Thoracic aorta (tissue), 2 donors: ENCODE measurements at places on chromosomes 2 and 18.

- no peak for DNase-seq
These were observed 26.3 kb downstream of the MEX3C start for GRCh38 chr18:51171223-51171622.

GRCh38 chr18:38241736-38242135, 676.1 kb upstream of the CELF4 start:
- no peak for DNase-seq

DNA sequence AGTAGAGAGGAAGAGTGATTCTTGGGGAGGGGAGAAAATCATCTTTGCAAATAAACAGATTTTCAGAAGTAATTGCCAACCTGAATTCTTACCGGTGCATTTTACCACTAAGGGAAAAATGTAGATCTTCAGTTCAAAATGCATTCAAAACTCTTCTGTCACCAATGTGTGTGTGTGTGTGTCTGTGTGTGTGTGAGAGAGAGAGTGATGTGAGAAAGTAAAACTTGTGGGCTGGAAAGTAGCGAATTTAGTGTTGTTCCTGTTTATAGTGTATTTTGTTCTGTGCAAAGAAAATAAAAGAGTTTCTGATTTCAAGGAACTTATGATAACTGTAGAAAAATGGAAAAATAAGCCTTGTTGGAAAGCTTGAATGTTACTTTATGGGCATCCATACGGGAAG, 27.0 kb downstream of the KCNJ13 start:
- no peak for DNase-seq

- no peak for DNase-seq
These were observed 110.2 kb upstream of the RBBP8 start for GRCh38 chr18:22822841-22823508.

GRCh38 chr2:219392754-219393153, 5.0 kb upstream of the DNPEP start:
- no peak for DNase-seq
